Stimulated activated CD8-positive, alpha-beta memory T cell treated with anti-CD3 and anti-CD28 coated beads, Interleukin-15, amount 100 ng/mL, for 24 hours (primary cell): ENCODE measurements at places on chromosomes 4 and X.

DNA sequence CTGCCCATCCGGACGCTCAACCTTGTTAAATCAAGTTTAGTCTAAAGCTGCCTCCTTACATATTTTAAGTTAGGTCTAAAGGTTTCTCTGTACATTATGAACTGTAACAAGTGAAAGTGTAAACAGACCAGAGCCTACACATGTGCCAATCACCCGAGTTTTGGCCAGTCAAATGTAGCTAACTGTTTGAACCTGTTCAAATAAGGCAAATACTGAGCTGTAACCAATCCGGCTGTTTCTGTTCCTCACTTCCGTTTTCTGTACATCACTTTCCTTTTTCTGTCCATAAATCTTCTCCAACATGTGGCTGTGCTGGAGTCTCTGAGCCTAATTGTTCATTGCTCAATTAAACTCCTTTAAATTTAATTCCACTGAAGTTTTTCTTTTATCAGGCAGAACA, 113.3 kb upstream of the SHISA3 start:
- no peak for DNase-seq

- peak; percentile 57 for DNase-seq
Measured at GRCh38 chrX:149938881-149939654, 777 bp upstream of the EOLA2 start.

GRCh38 chr4:115323106-115323707, 209.8 kb upstream of the NDST4 start:
- DNase-seq = no peak

DNA sequence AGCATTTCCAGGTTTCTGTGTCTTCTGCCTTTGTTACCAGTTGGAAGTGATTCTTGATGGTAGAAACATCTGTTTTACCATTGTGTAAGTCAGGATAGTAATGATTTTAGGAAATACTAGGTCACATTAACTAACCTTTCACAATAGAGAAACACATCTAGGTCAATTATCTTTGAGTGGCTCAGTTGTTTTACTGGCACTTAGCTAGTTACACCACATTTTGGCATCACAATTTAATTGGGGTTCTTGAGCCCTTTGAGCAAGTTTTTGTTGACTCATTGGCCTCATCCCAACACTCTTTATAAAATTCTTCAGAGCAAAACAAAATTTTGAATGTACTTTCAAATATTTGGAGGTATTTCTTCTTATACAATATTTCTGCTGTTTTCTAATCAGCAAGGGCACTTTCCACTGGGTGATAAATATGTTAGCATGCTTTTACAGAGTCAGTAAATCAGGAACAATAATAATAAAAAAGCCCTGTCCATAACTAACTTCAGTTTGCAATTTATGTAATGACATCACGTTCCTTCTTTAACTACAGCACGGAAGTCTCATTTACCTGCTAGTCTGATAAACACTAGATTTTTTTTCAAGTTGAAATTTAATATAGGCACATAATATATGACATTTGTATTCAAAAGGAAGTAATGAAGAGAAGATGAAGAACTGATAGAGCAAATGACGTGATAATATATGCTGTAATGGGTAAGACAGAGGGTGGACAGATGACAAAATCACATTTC, 64.8 kb upstream of the GK2 start:
- DNase-seq = no peak
